ENCODE measurements at places on chromosomes 2 and 18. TPM values are rescaled to one million over a fixed set of nuclear protein-coding genes. Genes with fewer than 3 reads are reported as not detected.

Gene UCN
- 3.4 TPM for polyA plus RNA-seq

Gene FIGN
- polyA plus RNA-seq, result 9.0 TPM

Gene MROH2A
- polyA plus RNA-seq, result 0.59 TPM

Gene VWA3B
- 6.5 TPM for polyA plus RNA-seq

Gene GBX2
- polyA plus RNA-seq, result 0.18 TPM

Gene CCDC148
- polyA plus RNA-seq, result 3.6 TPM

Gene MOB4
- 43.0 TPM for polyA plus RNA-seq

Gene ASIC4
- polyA plus RNA-seq, result 0.12 TPM

Gene KIAA2012
- 2.7 TPM for polyA plus RNA-seq

Gene HSBP1L1
- polyA plus RNA-seq, result 28.7 TPM

Gene LRP1B
- 0.54 TPM for polyA plus RNA-seq

- DNase-seq, result no peak
Measured at GRCh38 chr18:76503649-76504386, 8.8 kb upstream of the ZNF516 start.

GRCh38 chr2:235291461-235291860 is 202.4 kb upstream of the AGAP1 start:
- DNase-seq, result no peak

GRCh38 chr2:202040079-202040844 is 6.6 kb downstream of the FZD7 start:
- no peak for DNase-seq

GRCh38 chr2:80102026-80102425 is 202.5 kb downstream of the LRRTM1 start:
- DNase-seq, result no peak

GRCh38 chr2:231360881-231361371 is 34.6 kb upstream of the B3GNT7 start:
- DNase-seq, result no peak

- no peak for DNase-seq
Measured at GRCh38 chr2:18900691-18901141, 311.3 kb upstream of the NT5C1B start.

GRCh38 chr2:128552141-128552805 is 233.6 kb upstream of the HS6ST1 start:
- DNase-seq, result no peak

GRCh38 chr18:24491927-24492834 is 31.7 kb downstream of the HRH4 start:
- DNase-seq, result no peak

DNA sequence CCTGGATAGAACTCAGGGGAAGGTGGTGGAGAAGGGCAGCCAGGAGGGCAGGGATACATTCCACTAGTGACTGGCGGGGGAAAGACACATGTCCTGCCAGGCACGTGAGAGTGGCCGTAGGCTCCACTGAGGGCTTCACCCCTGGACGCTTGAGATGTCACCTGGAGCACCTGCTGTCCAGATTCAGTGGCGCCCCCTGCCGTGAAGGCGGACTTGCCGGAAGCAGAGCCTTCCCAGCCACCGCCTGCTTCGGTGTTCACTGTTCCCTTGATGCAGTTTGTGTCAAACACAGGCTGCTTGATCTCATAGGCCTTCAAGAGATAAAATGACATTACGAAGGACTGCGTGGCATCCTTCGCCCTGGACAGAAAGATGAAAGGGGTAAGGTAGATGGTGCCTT is 335.3 kb downstream of the ZNF521 start:
- DNase-seq, result no peak

DNA sequence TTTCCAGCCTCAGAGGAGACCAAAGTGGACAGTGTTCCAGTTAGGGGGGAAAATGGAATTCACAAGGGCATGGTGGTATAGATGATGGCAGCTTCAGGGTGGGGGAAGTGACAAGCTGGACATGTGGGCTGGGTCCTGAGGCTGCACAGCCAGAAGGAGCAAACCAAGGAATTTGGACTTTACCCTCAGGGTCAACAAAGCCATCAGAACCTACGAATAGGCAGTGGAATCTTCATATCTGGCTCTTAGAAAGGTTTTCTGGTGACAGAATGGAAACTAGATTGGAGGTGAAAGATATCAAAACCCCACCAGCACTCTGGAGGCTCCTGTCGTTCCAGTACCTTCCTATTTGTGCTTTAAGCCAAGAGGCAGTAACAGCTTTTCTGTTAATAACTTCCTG is 127.1 kb downstream of the SETBP1 start:
- DNase-seq, result no peak

- DNase-seq, result peak; percentile 60
Measured at GRCh38 chr2:230987137-230988020, 8.5 kb upstream of the SPATA3 start.

GRCh38 chr18:56083097-56083521 is 495.1 kb upstream of the TCF4 start:
- DNase-seq, result peak; percentile 97

Measured in right lung (tissue), 10 donors.